NCI-H460 (cell line): ENCODE measurements at places on chromosomes 3 and 15. TPM values are rescaled to one million over a fixed set of nuclear protein-coding genes. Genes with fewer than 3 reads are reported as not detected.

GRCh38 chr15:65184305-65184867 lies 756 bp downstream of the CLPX start:
- peak; percentile 36 for DNase-seq

GRCh38 chr3:186121968-186122367 lies 13.1 kb upstream of the ETV5 start:
- no peak for DNase-seq

- peak; percentile 78 for DNase-seq
These were observed 1144.5 kb downstream of the TUSC7 start for GRCh38 chr3:117853923-117854668.

DNA sequence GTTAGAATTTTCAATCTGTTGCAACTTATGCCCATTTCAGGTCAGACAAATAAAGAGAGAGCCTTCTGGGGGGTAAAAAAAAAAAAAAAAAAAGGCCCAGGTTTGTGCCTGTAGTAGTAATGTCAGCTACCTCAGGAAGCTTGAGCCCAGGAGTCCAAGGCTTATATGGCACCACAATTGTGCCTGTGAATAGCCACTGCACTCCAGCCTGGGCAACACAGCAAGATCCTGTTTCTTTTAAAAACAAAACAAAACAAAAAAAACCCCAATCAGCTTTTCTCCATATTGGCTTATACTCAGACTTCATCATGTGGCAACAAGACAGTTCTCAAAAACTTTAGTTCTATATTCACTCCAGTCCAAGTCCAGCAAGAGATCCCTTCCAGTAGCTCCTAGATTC lies 8.4 kb upstream of the LRRFIP2 start:
- DNase-seq: no peak

DNA sequence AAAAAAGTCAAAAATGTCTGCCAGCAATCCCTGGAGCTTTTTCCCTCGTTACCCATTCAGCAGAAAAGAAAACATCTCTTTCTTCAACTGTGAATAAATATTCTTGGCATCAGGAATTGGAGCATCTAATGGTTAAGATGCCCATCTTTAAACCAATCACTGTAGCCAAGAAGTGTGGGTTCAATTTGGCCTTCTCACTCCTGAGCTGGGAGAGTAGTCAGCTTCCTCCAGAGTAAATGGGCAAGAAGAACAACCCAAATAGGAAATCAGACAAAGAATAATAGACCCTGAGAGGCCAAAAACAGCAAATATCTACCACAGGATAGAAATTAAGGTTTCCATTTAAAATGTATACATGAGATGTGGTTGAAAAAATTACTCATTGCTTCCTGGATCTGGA lies 508.0 kb upstream of the MDFIC2 start:
- no peak for DNase-seq

DNA sequence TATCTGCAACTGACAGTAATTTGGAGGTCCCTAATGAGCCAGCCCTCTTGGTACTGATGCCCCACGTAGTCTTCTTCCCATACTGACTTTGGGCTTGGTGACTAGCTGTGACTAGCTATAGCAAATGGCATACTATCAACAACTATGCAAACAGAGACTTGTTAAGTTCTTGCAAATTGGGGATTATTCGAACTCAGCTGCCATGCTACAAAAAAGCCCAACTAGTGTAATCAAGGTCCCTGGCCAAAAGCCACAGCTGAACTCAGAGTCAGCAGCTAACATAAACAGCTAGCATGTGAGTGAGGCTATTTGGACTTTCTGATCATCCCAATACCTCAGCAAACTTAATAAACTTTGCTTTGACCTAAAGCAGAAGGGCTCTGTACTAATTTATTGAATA lies 121.2 kb upstream of the PLXND1 start:
- DNase-seq: no peak

DNA sequence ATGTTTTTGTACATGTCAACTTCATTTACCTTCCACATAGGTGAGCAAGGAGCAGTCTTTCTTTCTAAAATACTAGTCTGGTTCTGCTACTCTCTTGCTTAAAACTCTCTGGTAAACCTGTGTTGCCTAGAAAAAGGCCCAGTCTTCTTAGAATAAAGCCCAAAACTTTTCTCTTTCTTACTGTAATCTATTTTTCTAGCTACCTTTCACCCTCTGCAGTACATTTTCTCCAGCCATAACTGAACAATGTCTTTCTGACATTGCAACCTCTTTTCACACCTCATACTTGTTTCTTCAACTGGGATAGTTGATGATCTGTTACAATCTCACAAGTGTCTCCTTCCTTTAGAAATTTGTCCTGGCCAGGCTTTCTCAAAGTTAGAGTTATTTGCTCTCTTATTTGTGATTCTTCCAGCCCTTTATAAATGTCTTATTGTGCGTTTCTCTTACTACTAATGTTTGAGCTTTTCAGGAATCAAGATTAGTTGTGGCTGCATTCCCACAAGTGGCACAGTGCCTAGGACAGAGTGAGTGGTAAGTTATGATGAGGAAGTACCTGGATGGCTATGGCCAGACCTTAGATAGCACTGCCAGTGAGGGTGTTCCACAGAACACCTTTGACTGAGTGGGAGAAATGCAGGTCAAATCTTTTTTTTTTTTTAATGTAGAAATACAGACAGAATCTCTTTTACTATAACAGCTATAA lies 313.4 kb upstream of the SATB1 start:
- DNase-seq: no peak

- DNase-seq: no peak
These were observed 501.4 kb downstream of the PYDC2 start for GRCh38 chr3:191962324-191962723.

DNA sequence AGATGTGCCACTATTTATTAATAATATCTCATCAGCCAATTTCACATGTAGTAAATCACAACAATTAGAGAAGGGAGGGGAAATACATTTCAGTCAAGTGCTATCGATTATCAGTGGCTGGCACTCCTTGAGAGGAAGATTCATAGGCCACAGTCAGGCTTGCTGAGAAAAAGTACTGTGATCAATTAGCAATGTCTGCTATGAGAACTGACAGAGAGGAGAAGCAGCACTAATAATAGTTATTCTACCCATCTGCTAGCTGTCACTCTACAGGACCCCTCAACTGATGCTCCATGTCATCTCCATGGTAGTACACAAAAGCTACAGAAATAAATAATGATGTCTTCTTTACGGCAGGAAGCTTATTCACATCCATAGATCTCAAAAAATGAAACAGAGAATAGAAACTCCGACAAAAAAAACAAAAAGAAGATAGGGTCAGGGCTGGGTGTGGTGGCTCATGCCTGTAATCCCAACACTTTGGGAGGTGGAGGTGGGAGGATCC lies 351.3 kb downstream of the FOXP1 start:
- no peak for DNase-seq

DNA sequence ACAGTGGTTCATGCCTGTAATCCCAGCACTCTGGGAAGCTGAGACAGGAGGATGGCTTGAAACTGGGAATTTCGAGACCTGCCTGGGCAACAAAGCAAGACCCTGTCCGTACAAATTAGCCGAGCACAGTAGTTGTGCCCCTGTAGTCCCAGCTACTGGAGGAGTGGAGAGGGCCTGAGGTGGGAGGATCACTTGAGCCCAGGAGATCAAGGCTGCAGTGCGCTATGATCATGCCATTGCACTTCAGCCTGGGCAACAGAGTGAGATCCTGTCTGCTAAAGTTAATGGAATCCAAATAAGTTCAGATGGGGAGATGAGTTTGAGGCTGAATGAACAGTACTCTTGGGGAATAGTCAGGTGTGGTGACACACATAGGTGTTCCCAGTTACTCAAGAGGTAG lies 14.4 kb downstream of the TRIM71 start:
- no peak for DNase-seq

STRA6 gene
- 0.17 and 0.29 TPM in 2 replicates for total RNA-seq

DNA sequence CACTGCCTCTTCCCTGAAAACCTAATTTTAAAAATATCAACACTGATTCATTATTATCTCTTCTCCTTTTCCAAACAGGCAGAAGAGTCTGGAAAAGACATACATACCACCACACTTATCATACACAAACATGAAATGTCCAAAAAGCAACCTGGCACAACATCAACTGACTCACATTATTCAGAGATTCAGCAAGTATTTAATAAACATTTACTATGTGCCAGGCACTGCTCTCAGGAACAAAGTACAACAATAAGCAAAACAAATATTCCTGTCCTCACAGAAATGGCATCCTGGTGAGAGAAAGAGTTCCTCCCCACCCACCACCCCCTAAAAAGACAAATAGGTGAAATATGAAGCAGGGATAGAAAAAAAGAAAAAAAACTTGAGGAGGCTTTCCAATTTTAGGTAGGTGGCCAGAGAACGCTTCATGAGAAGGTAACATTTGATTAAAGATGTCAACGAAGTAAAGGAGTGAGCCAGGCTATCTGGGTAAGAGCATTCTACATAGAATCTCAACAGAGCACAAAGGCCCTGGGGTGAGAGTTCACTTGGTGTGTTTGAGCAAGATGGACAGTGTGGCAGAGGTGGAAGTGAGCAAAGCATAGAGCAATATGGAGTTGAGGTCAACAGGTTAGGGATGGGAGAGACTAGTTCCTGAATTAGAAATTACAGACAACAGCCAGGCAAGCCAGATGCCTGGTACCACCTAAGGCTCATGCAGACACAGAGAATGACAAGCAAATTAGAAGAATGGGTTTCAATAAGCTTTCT lies 141.7 kb downstream of the OSBPL10 start:
- DNase-seq: no peak

USP50 gene
- total RNA-seq: not detected in 2 replicates

- DNase-seq: no peak
These were observed 24.9 kb downstream of the SIAH2 start for GRCh38 chr3:150737874-150738679.

DNA sequence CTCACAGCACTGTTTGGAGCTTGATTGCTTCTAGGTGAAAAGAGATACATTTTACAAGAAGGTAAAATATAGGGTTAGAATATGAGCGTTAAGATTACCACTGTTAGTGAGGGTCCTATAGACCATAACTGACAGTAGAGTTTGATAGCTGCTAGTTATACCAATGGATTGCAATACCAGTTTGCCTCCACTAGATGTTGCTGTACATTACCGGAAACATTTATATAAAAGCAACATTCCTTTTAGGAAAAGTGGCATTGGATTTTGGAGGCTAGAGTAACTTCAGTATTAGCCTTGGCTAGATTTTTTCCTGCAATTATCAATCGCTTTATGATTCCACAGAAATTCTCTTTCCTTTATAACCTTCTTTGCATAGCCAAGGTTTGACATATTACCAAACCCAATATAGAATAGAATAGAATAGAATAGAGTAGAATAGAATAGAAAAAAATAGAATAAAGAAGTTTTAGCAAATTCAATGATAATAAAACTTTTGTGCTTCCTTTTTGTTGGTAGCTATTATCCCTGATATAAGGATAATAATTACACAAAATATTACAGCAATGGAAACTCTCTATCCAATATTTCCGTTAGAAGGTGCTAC lies 1093.6 kb upstream of the ALCAM start:
- DNase-seq: no peak

DNA sequence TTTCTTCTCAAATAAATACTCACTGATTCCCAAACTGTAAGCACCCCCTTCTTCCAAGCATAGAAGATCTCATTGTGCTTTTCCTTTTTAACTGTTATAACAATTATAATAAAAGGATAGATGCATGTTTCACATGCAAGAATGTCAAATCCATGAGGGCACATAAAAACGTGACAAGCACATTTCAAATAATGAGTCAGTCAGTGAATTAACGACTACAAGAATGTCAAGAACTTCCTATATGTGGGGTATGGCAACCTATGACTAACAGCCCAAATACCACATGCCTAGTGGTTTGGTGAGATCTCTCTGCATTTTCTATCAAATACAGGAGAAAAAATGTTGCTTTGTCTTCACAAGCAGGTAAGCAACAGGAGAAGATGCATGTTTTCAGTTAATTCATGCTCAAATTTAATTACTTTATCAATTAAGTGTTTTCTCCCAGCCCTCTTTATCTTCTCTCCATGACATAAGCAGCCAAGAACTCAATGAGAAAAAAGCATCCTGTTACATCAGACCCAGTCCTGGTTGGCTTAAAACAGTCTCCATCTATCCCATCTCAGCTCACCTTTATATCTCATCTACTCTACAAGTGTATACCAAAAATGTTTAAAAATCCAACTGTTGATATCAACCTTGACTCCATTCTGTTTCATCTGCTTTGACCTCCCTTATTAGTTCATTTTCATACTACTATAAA lies 181.5 kb upstream of the LMCD1 start:
- DNase-seq: peak; percentile 13

LRRN1 gene
- total RNA-seq: not detected in 2 replicates

- no peak for DNase-seq
These were observed 138.9 kb downstream of the IGF1R start for GRCh38 chr15:98787194-98787593.

GRCh38 chr3:33134026-33134625 lies 20.3 kb downstream of the CRTAP start:
- no peak for DNase-seq

IRAK2 gene
- total RNA-seq: 2.1 and 2.2 TPM in 2 replicates

GOLGA6D gene
- not detected in 2 replicates for total RNA-seq

RBMS3 gene
- total RNA-seq: 25.8 and 29.6 TPM in 2 replicates

- no peak for DNase-seq
These were observed 83.8 kb upstream of the FNDC3B start for GRCh38 chr3:171955598-171955997.

- no peak for DNase-seq
These were observed 297.3 kb upstream of the PROK2 start for GRCh38 chr3:72082186-72082715.

EBLN2 gene
- 2.7 and 3.4 TPM in 2 replicates for total RNA-seq

GRCh38 chr3:44076221-44076829 lies 165.4 kb upstream of the TOPAZ1 start:
- DNase-seq: no peak

- DNase-seq: no peak
These were observed 47.0 kb downstream of the ZNF609 start for GRCh38 chr15:64507293-64507802.

DNA sequence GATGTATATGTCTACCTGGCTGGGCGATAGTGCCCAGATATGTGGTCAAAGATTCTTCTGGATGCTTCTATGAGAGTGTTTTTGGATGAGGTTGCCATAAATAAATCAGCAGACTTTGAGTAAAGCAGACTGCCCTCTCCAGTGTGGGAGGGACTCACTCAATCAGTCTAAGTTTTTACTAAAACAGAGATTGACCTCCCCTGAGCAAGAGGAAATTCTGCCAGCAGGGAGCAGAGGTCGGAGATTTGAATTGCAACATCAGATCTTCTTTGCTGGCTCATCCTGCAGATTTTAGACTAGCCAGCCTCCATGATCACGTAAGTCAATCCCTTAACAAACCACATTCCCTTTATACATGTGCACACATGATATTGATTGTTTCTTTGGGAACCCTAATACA lies 300.9 kb downstream of the MCTP2 start:
- no peak for DNase-seq

ZBTB20 gene
- total RNA-seq: 4.8 and 5.3 TPM in 2 replicates

GRCh38 chr3:147391781-147392624 lies 14.3 kb downstream of the ZIC4 start:
- DNase-seq: no peak

- peak; percentile 17 for DNase-seq
These were observed 120.9 kb downstream of the CACNA2D3 start for GRCh38 chr3:54243056-54243931.

GRCh38 chr3:161139686-161140085 lies 34.5 kb upstream of the B3GALNT1 start:
- DNase-seq: no peak

GRCh38 chr3:37935756-37936666 lies 54.6 kb upstream of the VILL start:
- DNase-seq: no peak
